ENCODE measurements at places on chromosomes 11 and 22.
A peak's percentile ranks its signal among the peaks of the same experiment; 100 is the strongest.

DNA sequence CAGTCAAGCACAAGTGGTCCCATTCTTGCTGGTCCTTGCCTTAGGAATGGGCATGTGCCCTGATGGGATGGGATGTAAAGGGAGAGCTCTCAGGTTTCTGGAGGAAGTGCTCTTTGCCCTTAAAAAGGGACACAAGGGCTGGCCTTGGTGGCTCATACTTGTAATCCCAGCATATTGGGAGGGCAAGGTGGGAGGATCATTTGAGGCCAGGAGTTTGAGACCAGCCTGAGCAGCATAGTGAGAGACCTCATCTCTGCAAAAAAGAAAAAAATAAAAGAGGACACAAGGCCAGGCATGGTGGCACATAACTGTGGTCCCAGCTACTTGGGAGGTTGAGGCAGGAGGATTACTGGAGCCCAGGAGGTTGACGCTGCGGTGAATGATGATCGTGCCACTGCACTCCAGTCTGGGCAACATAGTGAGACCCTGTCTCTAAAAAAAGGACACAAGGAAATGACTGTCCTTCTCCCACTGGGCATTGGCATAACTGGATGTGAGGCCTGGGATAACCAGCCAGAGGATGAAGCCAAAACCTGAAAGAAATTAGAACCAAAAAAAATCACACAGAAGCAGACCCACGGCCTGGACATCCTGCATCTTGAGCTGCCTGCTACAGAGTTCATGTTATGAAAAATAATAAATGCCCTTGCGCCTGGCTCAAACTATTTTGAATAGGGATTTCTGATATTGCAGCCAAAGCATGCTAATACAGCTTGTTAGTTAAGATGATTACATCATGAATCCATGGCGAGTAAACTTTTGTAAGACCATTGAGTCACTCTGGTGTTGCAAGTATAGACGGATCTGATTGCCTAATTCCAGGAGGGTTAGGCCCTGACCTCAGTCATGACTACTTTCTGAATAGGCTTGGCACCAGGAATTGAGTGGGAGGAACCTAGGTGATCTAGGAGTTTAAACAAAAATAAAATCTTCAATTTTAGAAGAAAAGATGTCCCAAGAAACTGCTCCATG is 12.9 kb upstream of the CRKL start:
- H3K27ac ChIP-seq: no peak overlapping the region
- no peaks in the 10 kb centered on the region for H3K4me1 ChIP-seq
- no peak for DNase-seq
- H3K4me3 ChIP-seq: no peak overlapping the region
- H3K36me3 ChIP-seq: no peaks in the 10 kb centered on the region

DNA sequence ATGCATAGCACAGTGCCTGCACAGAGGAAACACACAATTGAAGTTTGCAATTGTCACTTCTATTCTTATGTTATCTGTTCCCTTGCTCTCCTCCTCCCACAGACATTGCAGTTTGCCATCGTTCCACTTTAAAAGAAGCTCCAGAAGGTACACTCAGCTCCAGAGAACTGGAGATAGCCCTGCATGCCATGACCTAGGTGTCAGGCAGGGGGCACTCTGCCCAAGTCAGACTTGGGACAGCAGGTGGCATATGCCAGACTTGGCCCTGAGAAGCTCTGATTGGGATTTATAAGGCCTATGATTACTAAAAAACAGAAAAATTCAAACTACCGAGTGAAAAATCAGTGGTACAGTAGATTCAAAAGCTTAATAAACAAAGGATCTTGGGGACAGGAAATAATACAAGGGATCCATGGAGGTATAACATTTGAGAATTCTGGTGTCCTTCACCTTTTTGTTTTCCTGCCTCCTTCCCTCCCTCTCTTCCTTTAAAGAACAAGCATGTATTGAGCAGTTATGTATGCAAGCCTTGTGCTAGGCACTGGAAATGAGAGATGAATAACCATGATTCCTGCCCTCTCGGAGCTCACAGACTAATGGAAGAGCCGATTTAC is 40.0 kb downstream of the TENM4 start:
- no peaks in the 10 kb centered on the region for H3K36me3 ChIP-seq
- H3K4me3 ChIP-seq: no peak overlapping the region
- peak; percentile 22 for DNase-seq

DNA sequence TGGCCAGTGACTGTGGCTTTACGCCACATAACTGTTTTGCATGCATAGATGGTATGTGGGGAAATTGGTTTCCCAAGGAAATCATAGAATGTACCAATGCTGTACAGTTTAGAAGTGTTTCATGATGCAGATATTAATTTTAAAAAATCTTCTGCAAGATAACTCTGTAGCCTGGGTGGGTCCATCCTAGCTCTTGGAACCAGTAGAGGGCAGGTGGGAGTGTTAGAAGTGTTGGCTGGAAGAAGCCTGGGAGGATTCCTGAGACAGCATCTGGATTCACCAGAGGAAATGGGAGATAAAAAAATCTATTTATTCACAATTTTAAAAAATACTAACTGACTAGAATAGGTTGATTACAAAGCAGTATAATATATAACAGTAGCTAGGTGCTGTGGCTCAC is 139.9 kb upstream of the GRIA4 start:
- no peak overlapping the region for H3K27ac ChIP-seq
- DNase-seq: no peak
- no peaks in the 10 kb centered on the region for H3K36me3 ChIP-seq
- H3K4me3 ChIP-seq: no peak overlapping the region

GRCh38 chr11:117314840-117315239 is 1.2 kb downstream of the BACE1 start:
- peak overlapping the region; percentile 59 for H3K4me3 ChIP-seq
- peaks cover 11% of the 10 kb centered on the region for H3K27me3 ChIP-seq
- H3K36me3 ChIP-seq: no peaks in the 10 kb centered on the region
- DNase-seq: no peak
- no peak overlapping the region for H3K27ac ChIP-seq

GRCh38 chr11:33896911-33897310 is 5.0 kb upstream of the LMO2 start:
- H3K4me1 ChIP-seq: peaks cover 26% of the 10 kb centered on the region
- H3K4me3 ChIP-seq: no peak overlapping the region
- no peaks in the 10 kb centered on the region for H3K36me3 ChIP-seq

GRCh38 chr22:37559901-37560607 is at the start of gene CDC42EP1:
Gene CDC42EP1, plus strand, starts transcription at chr22:37560480. Its CDS starts 5,870 bp downstream, at chr22:37566350.
- H3K4me3 ChIP-seq: peak within 1 kb of the TSS; percentile 54
- peaks cover 52% of the 10 kb centered on the region for H3K27me3 ChIP-seq
- no peaks in the 10 kb centered on the region for H3K36me3 ChIP-seq
- peaks cover 22% of the 10 kb centered on the region for H3K4me1 ChIP-seq
- DNase-seq: no peak
- H3K27ac ChIP-seq: no peak within 1 kb of the TSS

DNA sequence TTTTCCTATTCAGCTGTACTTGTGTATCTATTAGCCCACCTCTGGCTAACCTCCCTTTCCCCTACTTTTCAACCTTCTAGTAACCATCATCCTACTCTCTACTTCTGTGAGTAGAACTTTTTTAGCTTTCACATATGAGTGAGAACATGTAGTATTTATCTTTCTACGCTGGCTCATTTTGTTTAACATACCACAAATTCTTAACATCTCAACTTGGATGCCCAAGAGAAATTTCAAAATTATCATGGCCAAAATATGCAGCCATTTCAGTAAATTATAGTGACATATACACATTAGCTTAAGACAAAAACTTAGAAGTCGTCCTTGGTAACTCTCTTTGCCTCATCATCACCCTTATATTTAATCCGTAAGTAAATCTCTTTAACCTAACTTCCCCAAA is 34.7 kb downstream of the LUZP2 start:
- H3K36me3 ChIP-seq: no peaks in the 10 kb centered on the region
- no peaks in the 10 kb centered on the region for H3K27me3 ChIP-seq
- no peak for DNase-seq
- no peak overlapping the region for H3K27ac ChIP-seq
- no peak overlapping the region for H3K4me3 ChIP-seq

GRCh38 chr11:3604167-3604566 is 37.6 kb downstream of the ART5 start:
- H3K36me3 ChIP-seq: no peaks in the 10 kb centered on the region
- H3K27me3 ChIP-seq: no peaks in the 10 kb centered on the region
- H3K4me3 ChIP-seq: no peak overlapping the region
- DNase-seq: no peak
- H3K4me1 ChIP-seq: peaks cover 2% of the 10 kb centered on the region
- H3K27ac ChIP-seq: no peak overlapping the region

DNA sequence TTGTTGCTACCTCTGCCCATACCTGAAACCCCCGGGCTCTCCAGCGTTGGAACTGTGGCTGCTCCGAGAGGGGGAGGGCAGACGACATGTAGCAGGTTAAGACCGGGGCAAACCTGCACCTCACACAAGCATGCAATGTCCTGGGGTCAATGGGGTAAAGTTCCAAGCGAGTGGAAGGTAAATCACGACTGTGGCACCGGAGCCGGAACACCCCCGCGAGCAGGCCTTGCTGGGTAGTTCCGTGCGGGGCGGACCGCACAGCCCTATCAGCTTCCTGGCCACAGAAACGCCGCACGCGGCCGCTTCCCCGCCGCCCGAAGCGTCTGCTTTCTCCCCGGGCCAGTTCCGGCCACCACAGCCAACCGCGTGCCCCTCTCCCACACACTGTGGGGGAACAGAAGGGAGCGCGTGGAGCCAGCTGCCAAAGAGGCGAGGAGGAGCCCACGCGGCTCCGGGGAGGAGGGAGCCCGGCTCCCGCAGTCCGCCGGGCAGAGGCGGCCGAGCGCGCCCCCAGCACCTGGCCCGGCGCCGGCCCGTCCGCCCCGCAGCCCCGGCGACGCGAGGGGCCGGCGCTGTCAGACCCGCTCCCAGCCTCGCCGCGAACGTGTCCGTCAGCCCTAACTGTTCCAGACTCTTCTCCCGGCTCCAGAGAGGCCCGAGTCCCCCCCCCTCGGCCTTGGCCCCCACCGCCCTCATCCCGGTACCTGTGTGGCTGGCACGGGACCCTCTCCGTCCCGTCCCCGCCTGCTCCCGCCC is 1.6 kb downstream of the SPTBN2 start:
- peaks cover 4% of the 10 kb centered on the region for H3K36me3 ChIP-seq
- H3K27ac ChIP-seq: no peak overlapping the region
- peaks cover 10% of the 10 kb centered on the region for H3K4me1 ChIP-seq
- peak overlapping the region; percentile 45 for H3K4me3 ChIP-seq
- H3K27me3 ChIP-seq: peaks cover 49% of the 10 kb centered on the region
- DNase-seq: peak; percentile 46

- H3K4me3 ChIP-seq: no peak overlapping the region
- DNase-seq: no peak
- no peaks in the 10 kb centered on the region for H3K36me3 ChIP-seq
- H3K4me1 ChIP-seq: no peaks in the 10 kb centered on the region
Observed at GRCh38 chr11:72446929-72447769, 12.8 kb upstream of the CLPB start.

- peaks cover 5% of the 10 kb centered on the region for H3K36me3 ChIP-seq
- H3K27me3 ChIP-seq: peaks cover 3% of the 10 kb centered on the region
- H3K4me1 ChIP-seq: peaks cover 26% of the 10 kb centered on the region
- no peak overlapping the region for H3K27ac ChIP-seq
- no peak for DNase-seq
Observed at GRCh38 chr22:36887162-36887561, 26.3 kb upstream of the CSF2RB start.

GRCh38 chr22:42966497-42966896 is 48.5 kb downstream of the PACSIN2 start:
- H3K4me1 ChIP-seq: peaks cover 47% of the 10 kb centered on the region
- no peak overlapping the region for H3K27ac ChIP-seq
- H3K27me3 ChIP-seq: no peaks in the 10 kb centered on the region
- H3K36me3 ChIP-seq: peaks cover 4% of the 10 kb centered on the region
- no peak for DNase-seq

GRCh38 chr11:47333526-47333845 is 19.0 kb downstream of the MYBPC3 start:
- no peaks in the 10 kb centered on the region for H3K36me3 ChIP-seq
- no peaks in the 10 kb centered on the region for H3K4me1 ChIP-seq
- no peak overlapping the region for H3K27ac ChIP-seq
- DNase-seq: no peak

GRCh38 chr11:114195981-114196731 is 100.0 kb upstream of the NNMT start:
- peaks cover 4% of the 10 kb centered on the region for H3K4me1 ChIP-seq
- no peaks in the 10 kb centered on the region for H3K36me3 ChIP-seq
- no peak overlapping the region for H3K27ac ChIP-seq
- DNase-seq: peak; percentile 18

- H3K4me1 ChIP-seq: no peaks in the 10 kb centered on the region
- H3K27me3 ChIP-seq: no peaks in the 10 kb centered on the region
- H3K4me3 ChIP-seq: no peak overlapping the region
- no peak overlapping the region for H3K27ac ChIP-seq
- no peaks in the 10 kb centered on the region for H3K36me3 ChIP-seq
- no peak for DNase-seq
Observed at GRCh38 chr11:28466506-28466905, 358.3 kb downstream of the METTL15 start.

GRCh38 chr11:88231894-88232482 is 56.7 kb upstream of the RAB38 start:
- peaks cover 10% of the 10 kb centered on the region for H3K36me3 ChIP-seq
- H3K4me1 ChIP-seq: no peaks in the 10 kb centered on the region
- no peak overlapping the region for H3K27ac ChIP-seq
- DNase-seq: peak; percentile 13
- no peaks in the 10 kb centered on the region for H3K27me3 ChIP-seq

- no peak overlapping the region for H3K4me3 ChIP-seq
- no peaks in the 10 kb centered on the region for H3K36me3 ChIP-seq
- no peaks in the 10 kb centered on the region for H3K4me1 ChIP-seq
- H3K27ac ChIP-seq: no peak overlapping the region
- H3K27me3 ChIP-seq: no peaks in the 10 kb centered on the region
Observed at GRCh38 chr11:84249344-84250135, 963.4 kb upstream of the CCDC90B start.

GRCh38 chr11:45816614-45817013 is 11.7 kb downstream of the SLC35C1 start:
- no peak overlapping the region for H3K27ac ChIP-seq
- no peaks in the 10 kb centered on the region for H3K27me3 ChIP-seq
- H3K36me3 ChIP-seq: no peaks in the 10 kb centered on the region
- H3K4me1 ChIP-seq: peaks cover 2% of the 10 kb centered on the region
- no peak for DNase-seq

GRCh38 chr22:30611197-30611596 is 4.2 kb downstream of the TCN2 start:
- H3K27ac ChIP-seq: no peak overlapping the region
- peaks cover 1% of the 10 kb centered on the region for H3K27me3 ChIP-seq
- H3K4me3 ChIP-seq: no peak overlapping the region

DNA sequence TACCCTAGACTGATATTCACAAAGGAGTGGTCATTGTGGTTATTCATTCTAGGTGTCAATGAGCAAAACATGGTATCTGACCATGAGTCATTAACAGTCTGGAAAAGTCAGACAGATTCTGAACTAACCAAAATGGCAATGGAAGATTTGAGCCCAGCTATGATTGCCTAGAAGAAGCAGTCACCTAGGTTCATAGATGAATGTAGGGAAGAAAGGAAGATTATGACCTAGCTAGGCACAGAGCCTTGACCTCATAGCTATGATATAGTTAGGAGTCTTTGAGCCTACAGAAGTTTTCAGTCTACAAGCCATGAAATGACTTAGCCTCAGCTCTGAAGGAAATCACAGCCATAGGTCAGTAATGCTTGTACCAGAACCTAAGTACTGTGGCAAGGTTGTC is 351 bp downstream of the OR56A4 start:
- H3K36me3 ChIP-seq: no peaks in the 10 kb centered on the region
- DNase-seq: no peak
- H3K27me3 ChIP-seq: peaks cover 4% of the 10 kb centered on the region
- no peaks in the 10 kb centered on the region for H3K4me1 ChIP-seq
- no peak overlapping the region for H3K4me3 ChIP-seq

- H3K4me3 ChIP-seq: no peak overlapping the region
- H3K27me3 ChIP-seq: no peaks in the 10 kb centered on the region
- H3K4me1 ChIP-seq: no peaks in the 10 kb centered on the region
- DNase-seq: no peak
Observed at GRCh38 chr11:86570020-86570419, 102.4 kb downstream of the ME3 start.

Measured in activated CD4-positive, alpha-beta memory T cell treated with anti-CD3 and anti-CD28 coated beads for 36 hours (primary cell).